ENCODE measurements at places on chromosomes 1 and 21.

GRCh38 chr1:68916221-68916902 is 419.5 kb upstream of the DEPDC1 start:
- DNase-seq, result peak; percentile 97

- no peak for DNase-seq
Measured at GRCh38 chr1:2310332-2311183, 80.8 kb downstream of the MORN1 start.

DNA sequence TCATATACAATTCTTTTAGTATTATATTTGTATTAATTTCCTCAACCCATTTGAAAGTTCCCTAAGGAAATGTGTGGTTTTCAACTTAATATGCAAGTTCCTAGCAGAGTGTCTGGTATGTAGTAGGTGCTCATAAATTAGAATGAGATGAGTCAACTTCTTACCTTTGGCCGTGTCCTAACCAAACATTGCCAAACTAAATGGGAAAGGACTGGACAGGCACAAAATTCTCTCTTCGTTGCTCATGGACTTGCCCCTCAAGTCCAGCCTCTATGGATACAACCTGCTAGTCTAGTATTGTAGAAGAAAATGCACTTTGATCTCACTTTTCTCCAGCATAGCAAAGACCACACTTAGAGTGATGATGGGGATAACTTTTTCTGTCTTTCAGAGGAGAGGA is 11.6 kb upstream of the MRPS14 start:
- DNase-seq, result no peak

DNA sequence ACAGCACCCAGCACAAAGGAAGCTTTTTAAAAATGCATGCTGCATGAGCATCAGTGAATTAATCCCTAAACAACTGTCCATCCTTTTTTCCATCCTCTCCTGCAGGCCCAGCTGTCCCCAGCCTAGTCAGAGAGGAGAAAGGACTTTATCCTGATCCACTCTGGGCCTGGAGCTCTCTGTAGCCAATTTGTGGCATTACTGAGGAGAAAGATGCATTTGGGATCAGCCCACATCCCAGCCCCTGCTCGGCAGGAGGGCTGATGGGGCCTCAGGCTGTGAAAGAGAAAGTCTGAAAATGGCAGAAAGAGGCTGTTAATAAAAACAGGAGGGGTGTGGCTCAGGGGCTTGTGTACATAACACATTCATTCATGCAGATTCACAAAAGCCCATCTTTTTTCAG is 37.5 kb upstream of the ATP2B4 start:
- no peak for DNase-seq

DNA sequence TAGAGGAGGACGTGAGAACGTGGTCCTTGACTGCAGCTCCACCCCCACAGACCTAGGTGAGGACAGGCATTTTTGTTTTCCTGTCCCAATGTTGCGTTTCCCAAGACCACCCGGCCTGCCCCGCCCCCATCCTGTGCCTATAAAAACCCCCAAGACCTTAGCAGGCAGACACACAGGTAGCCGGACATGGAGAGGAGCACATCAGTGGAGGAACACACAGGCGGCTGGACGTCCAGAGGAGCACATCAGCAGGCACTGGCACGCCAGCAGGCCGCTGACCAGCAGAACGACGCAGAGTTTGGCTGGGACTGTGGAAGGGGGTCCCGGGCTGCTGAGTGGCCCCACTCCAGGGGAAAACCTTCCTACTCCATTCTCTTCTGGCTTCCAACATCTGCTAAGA is 12.7 kb upstream of the HMGCL start:
- DNase-seq, result no peak

DNA sequence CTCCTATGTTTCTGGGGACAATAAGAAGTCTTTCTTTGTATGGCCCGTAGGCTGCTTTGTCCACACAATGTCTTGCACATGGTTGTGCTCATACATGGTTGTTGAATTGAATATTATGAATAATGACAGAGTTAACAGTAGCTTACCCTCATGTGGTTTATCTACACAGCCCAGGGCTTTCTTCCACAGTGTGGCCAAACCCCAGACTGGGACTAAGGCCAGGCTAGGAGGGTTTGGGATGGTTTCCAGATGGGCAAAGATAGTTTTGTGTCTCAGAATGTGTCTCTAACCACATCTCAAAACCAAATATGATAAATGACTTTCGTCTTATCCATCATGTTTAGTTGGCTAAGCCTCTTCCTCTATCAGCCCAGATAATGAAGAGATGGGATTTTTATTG is 65.2 kb downstream of the CACNA1E start:
- no peak for DNase-seq

DNA sequence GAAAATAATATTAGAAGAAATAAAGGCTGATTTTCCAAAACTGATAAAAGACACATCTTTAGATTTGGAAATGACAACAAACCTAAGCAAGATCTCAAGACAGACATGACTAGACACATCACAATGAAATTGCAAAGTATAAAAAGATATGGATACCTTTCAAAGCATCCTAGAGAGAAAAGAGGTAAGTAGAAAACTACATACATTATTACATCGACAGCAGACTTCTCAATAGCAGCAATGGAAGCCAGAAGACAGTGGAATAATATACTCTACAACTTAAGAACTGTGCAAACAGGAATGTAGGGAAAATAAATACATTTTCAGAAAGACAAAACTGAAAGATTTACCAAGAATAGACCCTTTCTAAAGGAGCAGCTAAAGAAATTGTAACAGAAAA is 50.2 kb downstream of the DENND1B start:
- DNase-seq, result no peak

DNA sequence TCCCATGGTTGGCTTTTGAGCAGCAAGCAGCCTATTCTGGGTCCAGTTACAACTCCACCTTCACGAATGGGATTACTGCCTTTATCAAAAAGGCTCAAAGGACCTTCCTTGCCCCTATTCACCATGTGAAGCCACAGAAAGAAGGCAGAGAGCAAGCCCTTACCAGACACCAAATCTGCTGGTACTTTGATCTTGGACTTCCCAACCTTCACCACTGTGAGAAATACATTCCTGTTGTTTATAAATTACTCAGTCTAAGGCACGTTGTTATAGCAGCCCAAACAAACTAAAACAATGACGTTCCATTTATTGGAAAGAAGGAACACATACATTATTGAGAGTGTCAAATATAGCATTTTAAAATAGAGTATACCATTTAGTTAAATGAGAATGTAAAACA is 1557.9 kb downstream of the PLA2G4A start:
- DNase-seq, result no peak

DNA sequence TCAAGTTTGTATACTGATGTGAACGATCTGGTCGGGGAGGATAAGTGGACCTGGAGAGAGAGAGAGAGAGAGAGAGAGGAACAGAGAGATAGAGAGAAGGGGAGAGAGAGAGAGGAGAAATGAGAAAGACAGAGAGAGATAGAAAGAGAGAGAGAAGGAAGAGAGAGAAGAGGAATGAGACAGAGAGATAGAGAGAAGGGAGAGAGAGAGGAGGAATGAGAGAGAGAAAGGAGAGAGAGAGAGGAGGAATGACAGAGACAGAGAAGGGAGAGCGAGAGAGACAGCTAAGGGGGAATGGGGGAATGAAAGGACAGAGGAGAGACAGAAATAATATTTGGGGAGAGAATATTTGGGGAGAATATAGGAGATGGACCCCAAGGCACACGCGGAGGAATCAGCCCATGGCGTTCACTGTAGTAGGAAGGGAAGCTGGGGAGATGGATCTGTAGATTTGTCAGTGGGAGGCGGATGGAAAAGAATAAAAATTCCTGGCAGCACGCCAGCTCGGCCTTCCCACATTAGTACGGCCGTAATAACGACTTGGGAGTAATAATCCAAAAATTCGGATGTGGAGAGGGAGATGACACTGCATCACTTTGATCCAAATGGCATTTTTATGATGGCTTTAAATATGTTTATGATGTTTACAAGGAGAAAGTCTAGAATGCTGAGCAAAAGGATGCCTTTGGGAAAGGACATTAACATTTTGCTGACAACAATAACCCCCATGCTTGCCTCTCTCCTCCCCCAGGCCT is 159.8 kb upstream of the KCNJ6 start:
- DNase-seq, result no peak

GRCh38 chr1:176541663-176542062 is 78.7 kb downstream of the PAPPA2 start:
- DNase-seq, result no peak

All from RCC 7860 (cell line).